ENCODE measurements at places on chromosomes 13 and 19.

DNA sequence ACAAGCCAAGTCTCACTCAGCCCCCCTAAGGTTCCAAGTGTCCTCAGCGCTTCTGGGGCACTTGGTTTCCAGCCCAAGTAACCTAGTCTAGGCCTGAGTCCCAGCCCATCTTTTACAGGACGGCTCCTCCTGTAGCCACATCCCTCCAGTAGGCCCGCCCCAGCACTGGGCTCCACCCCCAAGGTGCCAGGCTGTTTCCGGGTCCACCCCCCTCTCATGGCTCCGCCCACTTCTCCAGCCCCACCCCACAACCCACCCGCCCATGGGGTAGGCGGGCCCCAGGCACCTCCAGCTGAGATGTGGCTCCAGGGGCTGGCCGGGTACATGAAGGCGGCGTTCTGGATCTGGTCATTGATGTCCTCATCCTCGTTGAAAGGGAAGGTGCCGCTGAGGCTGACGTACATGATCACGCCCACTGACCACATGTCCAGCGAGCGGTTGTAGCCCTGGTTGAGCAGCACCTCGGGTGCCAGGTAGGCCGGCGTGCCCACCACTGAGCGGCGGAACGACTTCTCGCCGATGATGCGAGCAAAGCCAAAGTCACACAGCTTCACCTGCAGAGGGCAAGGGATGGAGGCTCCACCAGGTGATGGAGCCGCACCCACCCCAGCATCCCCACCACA lies 17.2 kb upstream of the DACT3 start:
- peak; percentile 61 for DNase-seq

DNA sequence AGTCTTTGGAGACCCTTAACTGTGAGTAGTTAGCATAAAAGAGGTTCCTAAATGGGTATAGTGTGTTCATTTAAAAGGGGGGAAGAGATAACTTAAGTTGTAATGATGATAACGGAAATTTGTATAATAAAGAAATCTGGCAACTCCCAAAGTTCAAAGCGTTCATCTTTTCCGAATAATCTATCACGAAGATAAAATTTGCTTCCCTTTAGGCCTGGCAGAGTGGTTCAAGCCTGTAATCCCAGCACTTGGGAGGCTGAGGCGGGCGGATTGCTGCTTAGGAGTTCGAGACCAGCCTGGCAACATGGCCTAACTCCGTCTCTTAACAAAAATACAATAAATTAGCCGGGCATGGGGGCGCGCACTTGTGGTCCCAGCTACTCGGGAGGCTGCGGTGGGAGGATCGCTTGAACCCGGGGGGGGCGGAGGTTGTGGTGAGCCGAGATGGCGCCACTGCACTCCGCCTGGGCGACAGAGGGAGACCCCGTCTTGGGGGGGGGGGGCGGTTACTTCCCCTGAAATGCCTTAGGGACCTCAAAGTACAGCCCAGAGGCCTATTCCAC lies 934 bp downstream of the N4BP2L2 start:
- DNase-seq, result no peak

GRCh38 chr13:69975496-69975895 lies 132.1 kb upstream of the ATXN8OS start:
- DNase-seq, result no peak

DNA sequence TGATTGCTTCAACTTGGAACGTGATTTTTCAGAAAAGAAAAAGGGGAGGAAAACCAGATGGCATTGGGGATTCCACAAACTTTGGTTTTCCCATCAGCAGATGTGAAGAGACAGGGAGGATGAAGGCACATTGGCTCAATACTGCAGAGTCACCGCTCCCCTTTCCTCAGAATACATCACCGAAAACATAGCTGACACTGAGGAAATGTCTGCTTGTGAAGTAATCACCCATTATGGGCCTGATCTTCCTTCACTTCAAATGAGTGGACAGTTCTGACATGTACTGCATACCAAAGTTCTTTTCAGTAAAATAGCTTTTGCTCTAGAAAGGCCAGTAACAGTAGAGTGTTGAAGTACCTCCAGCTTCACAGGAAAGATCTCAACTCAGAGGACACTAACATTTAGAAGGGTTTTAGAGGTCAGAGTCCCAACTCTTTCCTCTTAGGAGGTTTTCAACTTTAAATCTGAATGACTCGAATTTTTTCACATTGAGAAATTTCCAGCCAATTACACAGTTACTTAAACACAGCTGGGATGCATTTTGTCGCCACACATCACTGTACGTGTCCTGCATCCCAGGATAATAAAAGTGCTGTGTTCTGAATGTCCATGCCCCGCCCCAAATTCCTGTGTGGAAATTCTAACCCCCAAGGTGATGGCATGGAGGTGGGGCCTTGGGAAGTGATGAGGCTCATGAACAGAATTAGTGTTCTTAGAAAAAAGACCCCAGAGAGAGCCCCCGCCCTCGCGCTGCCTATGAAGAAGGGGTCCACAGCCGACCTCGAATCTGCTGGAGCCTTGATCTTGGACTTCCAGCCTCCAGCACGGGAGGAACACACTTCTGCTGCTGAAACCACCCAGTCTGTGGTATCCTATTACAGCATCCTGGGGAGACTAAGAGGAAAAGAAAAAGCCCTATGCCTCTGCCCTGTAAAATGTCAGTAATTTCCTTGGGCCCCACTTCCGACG lies 77.7 kb downstream of the COL4A1 start:
- no peak for DNase-seq

DNA sequence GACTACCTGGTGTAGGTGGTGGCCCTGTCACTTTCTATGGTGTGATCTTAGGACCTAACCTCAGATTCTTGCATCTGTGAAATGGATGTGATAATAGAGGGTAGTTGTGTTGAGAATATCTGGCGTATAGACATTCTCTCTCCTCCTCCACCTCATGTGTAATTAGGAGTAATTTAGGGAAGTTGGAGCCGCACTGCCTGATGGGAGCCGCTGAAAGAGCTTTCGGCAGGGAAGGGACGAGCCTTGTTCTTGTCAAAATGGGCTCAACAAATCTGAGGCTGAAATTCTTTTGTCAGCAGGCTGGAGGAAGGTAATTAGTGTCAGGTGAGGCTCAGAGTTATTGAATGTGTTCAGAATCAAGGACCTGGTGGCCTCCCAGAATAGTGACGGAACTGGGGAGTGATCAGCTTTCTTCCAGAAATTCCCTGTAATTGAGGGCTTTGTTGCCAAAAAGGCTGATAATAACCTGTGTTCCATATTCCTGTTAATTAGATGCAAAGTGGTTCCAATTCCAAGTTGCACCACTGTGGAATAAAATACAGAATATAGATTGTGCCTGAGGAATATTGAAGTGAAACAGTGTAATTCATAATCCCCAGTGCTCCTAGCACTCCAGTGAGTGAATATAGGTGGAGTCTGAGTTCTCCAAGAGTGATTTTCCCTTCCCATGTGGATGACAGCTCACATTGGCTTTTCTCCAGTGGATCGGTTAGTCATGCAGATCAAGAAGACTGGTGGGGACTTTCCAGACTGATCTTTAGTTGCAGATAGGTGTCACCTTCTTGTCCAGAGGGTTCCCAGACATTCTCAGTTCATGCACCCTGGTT lies 47.5 kb downstream of the SPATA13 start:
- DNase-seq, result peak; percentile 35

DNA sequence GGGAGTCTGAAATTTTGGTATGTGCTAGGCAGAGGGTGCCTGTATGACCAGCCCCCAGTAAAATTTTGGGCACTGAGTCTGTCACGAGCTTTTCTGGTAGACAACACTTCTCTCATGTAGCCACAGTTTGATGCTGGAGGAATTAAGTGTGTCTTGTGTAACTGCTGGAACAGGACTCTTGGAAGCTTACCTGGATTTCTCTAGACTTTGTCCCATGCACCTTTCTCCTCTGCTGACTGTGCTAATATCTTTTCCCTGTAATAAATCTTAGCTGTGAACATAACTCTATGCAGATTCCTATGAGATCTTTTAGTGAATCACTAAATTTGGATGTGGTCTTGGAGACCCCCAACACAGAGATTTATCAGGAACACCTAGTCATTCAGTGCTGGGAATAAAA lies 13.8 kb downstream of the RNF6 start:
- no peak for DNase-seq

DNA sequence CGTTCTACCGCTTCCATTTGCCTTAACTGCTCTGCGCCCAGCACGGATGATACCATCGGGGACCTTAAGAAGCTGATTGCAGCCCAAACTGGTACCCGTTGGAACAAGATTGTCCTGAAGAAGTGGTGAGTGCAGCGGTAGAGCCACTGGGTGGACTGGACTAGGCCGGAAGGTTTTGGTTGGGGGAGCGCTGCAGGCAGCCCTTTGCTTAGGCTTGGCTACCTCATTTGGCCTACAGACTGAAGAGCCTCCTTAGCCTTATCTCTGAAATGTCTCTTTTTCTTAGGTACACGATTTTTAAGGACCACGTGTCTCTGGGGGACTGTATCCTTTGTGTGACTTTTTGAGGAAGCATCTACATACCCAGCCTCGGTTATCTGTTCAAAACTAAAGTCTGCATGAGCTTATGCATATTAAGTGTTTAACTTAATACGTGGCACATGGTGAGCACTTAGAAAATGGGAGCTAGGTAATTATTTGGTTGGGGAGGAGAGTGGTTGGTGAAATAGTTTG lies 889 bp downstream of the UBL5 start:
- DNase-seq, result no peak

DNA sequence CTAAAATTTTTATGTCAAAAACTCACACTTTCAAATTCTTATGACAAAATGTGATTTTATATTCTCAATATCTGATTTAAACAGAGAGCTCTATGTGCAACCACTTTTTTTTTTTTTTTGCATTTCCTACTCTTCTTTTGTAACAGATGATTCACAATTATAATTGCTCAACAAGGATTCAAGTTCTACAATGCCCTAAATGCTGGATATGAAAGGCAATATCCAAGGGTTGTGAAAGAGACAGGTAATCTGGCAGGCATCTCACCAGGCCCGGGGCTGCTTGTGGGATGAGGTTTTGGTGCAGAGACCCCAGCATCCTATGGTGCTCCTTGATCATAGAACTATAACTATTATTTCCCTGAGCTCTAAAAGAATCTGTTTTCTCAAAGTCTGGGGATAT lies 363.6 kb upstream of the NBEA start:
- DNase-seq, result no peak

DNA sequence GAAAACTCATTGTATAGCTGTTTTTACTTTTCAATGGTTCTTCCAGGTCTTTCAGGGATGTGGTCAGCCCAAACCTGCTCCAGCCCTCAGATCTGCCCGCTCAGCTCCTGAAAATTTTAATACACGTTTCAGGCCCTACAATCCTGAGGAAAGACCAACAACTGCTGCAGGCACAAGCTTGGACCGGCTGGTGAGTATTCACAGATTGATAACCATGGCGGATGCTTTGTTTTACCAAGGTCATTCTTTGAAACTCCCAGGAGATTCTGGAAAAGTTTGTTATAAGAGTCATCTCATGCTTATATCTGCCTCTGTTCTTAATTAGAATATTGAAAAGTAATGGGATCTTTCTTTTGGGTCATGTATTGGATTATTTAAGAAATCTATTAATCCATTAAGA lies 173.5 kb downstream of the DCT start:
- no peak for DNase-seq

All from urothelium cell line (cell line).